Muscle of leg (tissue), 16 donors: ENCODE measurements at places on chromosomes 7 and 10. TPM values are rescaled to one million over a fixed set of nuclear protein-coding genes. Genes with fewer than 3 reads are reported as not detected.

Gene GBX1
- polyA plus RNA-seq, result 0.65 TPM

Gene NME8
- polyA plus RNA-seq, result not detected

Gene H2BK1
- polyA plus RNA-seq, result not detected

Gene ASIC3
- 8.0 TPM for polyA plus RNA-seq

Gene LFNG
- polyA plus RNA-seq, result 21.7 TPM

Gene USP6NL
- 12.0 TPM for polyA plus RNA-seq

Gene GRM8
- polyA plus RNA-seq, result 0.20 TPM

Gene NEBL
- 1.2 TPM for polyA plus RNA-seq
